ENCODE measurements at places on chromosomes 5 and 9.

- no peak for DNase-seq
These were observed 496 bp downstream of the CXCL14 start for GRCh38 chr5:135578305-135578684.

GRCh38 chr5:154583671-154584177, 105.7 kb upstream of the HAND1 start:
- no peak for DNase-seq

- no peak for DNase-seq
These were observed 115.6 kb downstream of the XRCC4 start for GRCh38 chr5:83192947-83193346.

- no peak for DNase-seq
These were observed 194.9 kb downstream of the C9orf152 start for GRCh38 chr9:110013064-110013463.

DNA sequence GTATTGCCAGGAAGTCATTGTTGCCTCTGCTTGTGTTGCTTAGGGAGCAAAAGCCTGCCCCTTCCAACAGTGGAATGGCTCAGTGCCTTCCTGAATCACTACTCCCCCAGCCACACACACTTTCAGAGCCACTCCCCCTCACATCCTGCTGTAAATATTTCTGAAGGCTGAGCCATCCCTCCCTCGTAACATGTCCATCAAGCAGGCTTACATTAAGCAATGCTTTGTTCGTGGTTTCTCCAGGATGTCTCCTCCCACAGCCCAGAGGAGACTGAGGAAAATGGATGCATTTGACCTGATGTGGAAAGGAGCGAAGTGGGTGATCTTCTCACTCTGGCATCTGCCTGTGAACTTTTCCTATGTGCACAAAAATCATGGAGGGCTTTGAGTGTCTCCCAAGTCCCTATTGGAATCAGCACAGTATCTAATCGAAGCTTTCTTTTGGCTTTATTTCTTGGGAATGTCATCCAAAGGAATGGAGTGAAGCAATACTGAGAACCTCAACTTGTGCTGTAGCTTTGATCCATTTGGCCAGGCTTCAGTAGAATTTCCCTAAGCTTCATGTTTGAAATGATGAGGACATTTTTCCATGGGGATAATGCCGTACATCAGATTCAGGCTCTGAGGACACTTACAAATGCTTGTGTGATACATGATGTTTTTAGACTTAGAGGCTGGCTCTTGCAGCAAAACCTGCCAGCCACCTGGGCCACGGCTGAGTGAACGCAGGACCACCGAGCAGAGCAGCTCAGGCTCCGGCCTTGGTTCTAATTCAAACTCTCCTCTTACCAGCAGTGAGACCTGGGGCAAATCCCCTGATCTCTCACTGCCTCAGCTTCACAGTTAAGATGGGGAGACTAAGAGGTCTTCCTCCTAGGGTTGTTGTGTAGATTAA, 389.1 kb downstream of the ENC1 start:
- no peak for DNase-seq
